ENCODE measurements at places on chromosomes 11 and 22.

GRCh38 chr22:33296941-33297340 is 238.8 kb upstream of the SYN3 start:
- DNase-seq, result no peak

DNA sequence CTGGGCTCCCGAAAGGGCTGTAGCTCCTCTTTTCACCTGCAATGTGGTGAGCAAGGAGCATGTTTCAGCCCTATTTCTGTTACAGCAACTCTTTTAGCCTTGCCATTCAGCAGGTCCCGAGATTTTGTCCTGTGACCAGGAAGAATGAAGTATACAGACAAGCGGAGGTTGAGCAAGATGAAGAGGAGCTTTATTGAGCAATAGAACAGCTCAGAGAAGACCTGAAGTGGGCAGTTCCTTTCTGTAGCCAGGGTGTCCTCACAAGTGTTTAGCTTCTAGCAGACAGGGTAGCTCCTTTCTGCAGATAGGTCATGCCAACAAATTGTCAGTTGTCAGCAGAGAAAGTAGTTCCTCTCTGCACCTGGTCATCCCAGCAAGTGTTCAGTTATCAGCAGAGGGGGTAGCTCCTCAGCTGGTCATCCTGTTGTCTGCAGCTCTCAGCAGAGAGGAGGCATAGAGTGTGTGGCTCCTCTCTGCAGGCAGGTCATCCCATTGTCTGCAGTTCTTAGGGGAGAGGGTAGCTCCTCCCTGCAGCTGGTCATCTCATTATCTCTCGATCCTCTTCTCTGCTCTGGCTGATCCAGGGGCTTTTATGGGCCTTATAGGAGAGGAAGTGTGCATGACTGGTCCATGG is 5.4 kb upstream of the OR56A4 start:
- DNase-seq, result no peak

GRCh38 chr11:123357990-123358827 is 71.9 kb upstream of the GRAMD1B start:
- DNase-seq, result no peak

GRCh38 chr11:63698976-63699733 is 17.9 kb downstream of the RTN3 start:
- no peak for DNase-seq

DNA sequence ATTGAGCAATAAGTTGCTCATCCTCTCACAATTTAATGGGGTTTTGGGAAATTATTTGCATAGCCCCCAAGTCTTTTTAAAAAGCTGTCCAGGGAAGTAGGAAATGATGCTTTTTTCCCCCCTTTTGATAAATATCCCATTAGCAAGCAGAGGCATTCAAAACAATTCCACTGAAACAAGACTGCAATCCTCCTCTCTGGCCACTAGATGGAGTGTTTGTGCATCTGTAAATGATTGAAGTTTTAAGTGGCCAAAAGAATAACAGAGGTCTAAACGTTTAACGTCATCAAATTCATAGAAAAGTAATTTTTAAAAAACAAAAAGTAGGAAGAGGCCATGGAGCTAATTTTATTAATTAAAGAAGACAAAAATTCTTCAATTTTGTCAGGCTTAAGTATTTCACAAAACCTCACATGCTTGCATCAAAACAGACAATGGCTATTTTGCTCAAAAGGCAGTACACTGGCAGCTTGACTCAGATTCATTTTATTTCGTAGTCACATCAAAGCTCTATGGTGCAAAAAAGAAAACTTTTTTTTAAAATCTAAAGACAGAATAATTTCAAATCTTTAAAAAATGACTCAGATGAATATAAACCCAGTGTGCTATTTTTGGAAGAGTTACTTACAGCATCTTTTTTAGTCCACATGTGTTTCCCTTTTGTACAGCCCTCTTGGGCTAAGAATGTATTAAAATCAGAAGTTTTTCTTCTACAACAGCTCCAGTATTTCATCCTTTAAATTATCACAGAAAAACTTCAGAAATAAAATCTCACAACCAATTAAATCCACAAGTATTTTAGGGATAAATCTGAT is 17.8 kb downstream of the CHORDC1 start:
- no peak for DNase-seq

DNA sequence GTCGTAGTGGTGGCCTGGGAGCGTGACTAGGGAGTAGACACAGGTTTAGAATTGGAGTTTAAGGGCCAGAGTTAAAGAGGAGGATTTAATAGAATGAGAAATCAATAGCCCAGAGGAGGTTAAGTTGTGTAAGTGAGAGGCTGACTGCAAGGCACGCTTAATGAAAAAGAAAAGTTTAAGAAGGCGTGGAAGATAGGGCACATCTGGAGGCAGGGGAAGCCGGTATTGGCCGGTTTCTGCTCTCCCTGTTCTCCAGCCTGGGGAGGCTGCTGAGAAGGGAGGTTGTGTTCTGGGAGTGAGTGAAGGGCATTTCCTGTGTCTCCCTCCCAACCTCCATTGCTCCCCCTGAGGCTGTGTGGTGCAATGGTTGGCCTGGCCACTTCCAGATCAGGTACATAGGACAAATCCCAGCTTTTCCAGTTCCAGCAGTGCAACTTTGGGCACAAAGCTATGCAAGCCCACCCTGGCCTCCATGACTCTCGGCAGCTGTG is 6.3 kb downstream of the GRIK4 start:
- DNase-seq, result no peak

DNA sequence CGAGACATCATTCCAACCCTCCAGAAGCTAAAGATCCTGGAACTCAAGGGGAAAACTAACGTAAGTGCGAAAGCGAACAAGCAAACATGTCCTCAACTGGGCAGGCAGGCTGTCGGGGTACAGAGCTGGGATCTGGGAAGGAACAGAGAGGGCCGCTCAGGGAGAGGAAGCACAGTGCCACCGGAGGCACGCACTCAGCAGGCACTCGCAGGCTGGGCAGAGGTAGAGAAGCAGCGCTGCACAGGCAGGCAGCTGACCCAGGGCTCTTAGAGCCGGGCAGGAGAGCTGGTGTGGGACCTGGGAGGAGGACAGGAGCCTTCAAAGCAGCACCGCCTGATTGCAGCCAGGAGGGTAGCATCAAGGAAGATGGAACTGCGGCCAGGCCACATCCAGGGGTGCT is 62.2 kb downstream of the MICAL3 start:
- DNase-seq, result no peak

All from stimulated activated CD4-positive, alpha-beta T cell treated with anti-CD3 and anti-CD28 coated beads, TNF-alpha, amount 100 ng/mL, for 4 hours (primary cell).